ENCODE measurements at places on chromosomes 1 and 21.

DNA sequence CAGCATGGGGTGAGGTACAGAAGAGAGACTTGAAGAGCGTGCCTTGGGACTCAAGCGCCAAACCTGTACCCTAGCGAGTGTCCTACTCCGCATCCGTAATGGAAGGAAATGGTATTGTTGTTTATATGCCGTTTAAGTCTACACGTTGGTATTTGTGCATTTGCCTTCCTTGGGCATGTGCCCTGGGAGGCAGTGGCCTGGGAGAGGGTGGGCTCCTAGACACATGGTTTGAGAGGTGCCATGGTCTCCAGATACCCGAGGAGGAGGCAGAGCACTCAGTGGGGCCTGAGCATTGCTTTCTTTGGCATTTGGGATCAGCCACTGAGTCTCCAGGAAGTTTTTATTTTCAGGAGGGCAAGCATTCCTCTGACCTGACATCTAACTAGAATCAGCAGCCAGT lies 6.5 kb downstream of the ZNF672 start:
- DNase-seq = no peak

DNA sequence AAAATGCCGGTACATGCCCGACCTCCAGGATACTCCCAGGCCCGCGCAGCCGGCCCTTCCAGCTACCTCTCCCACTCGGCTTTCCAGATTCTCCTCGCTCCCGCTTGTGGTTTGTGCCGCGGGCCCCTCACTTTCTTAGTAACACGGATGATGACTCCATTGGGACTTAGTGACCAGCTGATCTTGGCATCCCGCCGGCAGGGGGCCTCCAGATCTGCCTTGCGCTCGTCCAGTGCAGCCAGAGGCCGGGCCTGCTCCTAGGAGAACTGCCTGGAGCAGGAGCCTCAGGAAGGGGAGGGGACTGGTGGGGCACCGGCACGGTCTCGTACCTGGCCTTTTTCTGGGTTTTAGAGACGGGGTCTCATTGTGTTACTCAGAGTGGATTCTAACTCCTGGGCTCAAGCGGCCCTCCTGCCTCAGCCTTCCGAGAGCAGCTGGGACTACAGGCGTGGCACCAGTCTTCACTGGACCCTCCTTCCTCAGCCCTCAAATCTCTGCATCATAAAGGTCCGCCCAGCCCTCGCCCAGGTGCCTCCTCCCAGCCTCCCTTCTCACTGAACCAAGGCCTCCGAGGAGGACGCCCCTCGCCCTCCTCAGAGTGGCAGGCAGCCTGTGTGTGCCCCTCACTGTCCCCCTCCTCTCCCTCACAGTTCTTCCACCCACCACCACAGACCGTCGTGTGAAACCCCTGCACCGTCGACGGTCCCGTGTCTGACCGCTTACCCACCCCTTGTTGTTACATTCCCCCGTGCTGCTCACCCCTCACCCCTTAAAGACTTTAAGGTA lies 78.6 kb downstream of the SLC25A24 start:
- DNase-seq = no peak

GRCh38 chr1:184219414-184219813 lies 167.4 kb upstream of the C1orf21 start:
- no peak for DNase-seq

DNA sequence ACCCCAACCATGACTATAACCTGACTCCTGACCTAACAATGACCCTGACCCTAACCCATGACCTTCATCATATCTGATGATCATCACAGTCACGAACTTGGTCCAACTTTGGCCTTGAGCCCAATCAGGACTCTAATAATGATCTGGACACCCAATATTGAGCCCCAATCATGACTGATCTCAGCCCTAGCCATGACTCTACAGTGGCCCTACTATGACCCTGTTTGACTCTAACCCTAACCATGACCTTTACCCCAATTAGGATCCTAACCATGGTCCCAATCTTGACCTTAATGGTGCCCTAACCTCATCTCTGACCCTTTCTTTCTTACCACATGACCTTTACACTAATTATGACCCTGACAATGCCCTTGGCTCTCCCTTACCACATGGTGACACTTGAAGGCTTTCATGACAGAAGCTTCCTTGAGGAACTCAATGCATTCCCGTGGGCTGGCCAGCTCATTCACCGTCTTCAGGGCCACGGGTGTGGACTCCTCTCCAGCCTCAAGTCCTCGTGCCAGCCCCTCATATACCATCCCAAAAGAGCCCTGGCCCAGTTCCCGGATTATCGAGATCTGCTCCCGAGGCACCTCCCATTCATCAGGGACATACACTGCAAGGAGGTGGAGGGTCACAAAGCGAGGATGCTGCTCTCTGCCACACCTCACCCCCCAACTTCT lies 16.2 kb downstream of the INSRR start:
- DNase-seq = no peak

GRCh38 chr1:184574588-184574987 lies 180.1 kb downstream of the EDEM3 start:
- DNase-seq = no peak

GRCh38 chr1:36918604-36919003 lies 115.7 kb downstream of the GRIK3 start:
- no peak for DNase-seq

- no peak for DNase-seq
Observed at GRCh38 chr1:192943108-192943507, 116.1 kb downstream of the UCHL5 start.

GRCh38 chr21:41931041-41931451 lies 22.8 kb downstream of the C2CD2 start:
- no peak for DNase-seq

GRCh38 chr1:119737040-119737682 lies 25.4 kb downstream of the PHGDH start:
- no peak for DNase-seq

Measured in stimulated activated CD4-positive, alpha-beta T cell treated with anti-CD3 and anti-CD28 coated beads, TNF-alpha, amount 100 ng/mL, for 4 hours (primary cell).